ENCODE measurements at places on chromosomes 11 and 22.
A peak's percentile ranks its signal among the peaks of the same experiment; 100 is the strongest.

- no peak for DNase-seq
These were observed 420.7 kb downstream of the CTTN start for GRCh38 chr11:70819022-70819421.

GRCh38 chr22:30297276-30297990 lies 8.1 kb upstream of the CASTOR1 start:
- DNase-seq: no peak

DNA sequence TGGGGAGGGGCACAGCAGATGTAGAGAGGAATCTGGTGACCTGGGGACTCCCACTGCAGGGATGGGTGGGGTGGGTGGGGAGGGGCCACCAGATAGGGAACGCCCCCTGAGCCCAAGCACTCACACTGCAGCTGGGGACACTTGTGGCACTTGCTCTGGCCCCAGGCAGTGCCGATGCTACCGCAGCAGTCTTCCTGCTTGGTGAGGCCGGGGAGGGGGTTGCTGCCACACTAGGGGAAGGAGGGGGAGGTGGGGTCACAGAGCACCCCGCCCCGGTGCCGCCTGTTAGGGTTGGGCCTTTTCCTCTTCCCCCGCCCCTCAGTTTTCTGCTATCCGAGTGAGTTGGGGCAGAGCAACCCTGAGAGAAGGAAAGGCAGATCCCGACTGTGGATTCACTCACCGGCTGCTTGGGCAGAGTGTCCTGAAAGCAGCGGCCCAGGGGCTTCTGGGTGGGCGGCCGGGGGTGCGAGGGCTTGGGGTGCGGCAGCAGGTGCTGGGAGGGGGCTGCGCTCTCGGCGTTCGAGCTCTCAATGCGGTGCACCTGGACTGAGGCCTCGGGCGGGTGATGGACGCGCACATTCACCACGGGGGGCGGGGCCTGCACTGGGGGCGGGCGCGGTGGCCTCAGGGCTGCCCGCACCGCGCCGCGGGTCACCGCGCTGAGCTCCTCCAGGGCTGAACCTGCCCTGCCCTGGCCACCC lies 4.7 kb downstream of the LTBP3 start:
- no peak for DNase-seq

GRCh38 chr11:48103621-48104567 lies 112.7 kb upstream of the OR4B1 start:
- DNase-seq: no peak

DNA sequence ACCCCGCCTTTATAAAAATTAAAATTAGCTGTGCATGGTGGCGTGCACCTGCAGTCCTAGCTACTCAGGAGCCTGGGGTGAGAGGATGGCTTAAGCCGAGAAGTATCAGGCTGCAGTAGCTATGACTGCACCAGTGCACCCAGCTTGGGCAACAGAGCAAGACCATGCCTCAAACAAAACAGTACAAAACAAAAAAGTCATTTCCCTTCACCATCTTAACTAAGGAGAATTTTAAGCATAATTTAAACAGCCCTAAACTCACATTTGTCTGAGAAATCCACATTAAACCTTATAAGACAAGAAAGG lies 23.3 kb upstream of the TFIP11 start:
- no peak for DNase-seq

DNA sequence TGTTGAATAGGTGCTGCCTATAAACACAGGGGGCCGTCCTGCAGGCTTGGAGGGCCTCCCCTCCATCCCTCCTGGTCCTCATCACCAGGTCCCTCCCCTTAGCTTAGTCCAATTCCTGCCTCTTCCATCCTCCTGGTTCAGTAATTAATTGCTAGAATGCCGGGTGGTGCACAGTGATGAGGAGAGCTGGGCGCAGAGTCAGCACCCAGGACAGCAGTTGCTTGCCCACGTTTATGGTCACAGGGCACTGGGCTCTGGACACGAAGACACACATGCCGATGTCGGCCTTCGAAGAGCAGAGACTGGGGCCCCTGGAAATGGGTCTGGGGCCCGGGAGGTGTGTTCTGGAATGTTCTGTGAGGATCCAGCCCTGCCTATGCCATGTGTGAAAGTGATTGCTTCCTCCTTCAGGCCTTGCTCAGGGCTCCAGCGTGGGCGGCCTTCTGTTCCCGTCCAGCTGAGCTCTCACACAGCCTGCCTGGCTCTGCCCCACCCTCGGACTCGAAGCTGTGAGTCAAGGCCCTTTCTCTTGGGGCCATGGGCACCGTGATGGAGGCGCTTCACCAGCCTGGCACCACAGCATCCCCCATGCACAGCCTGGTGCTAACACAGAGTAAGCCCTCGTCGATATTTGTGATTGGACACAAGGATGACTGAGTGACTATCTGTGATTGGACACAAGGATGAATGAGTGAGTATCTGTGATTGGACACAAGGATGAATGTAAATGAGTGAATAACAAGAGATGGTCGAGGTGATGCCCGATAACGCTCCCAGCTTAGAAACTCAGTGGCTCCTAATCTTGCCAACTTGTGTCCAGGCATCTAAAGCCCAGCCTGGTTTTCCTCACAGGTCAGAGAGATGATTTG lies 884.7 kb downstream of the BRD1 start:
- no peak for DNase-seq

DNA sequence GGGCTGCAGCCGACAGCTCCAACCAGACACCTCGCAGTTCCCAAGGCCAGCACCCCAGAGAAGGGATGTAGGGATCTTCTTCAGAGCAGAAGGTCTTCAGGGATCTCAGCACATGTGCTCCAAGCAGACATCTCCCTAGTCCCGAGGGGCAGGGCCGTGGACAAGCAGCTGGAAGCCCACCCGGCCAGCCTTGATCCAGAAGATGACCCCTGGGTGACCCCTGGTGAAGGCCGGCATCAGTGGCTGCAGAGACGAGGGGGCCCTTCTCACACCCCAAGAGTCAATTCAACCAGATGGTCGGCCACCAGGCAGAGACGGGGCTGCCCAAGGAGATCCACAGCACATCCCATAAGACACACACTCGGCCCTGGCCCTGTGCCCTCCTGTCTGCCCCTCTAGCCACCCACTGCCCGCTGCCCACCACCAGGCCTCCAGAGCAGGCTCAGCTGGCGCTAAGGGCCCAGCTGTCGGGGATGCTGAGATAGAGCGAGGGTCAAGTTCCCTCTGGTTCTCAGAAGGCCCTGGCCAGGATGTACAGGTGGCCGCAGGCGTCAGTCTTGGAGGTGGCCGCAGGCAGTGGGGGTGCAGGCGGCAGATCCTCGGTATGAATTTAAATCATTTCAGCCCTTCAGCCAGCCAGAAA lies 168.3 kb downstream of the BRD1 start:
- DNase-seq: no peak

DNA sequence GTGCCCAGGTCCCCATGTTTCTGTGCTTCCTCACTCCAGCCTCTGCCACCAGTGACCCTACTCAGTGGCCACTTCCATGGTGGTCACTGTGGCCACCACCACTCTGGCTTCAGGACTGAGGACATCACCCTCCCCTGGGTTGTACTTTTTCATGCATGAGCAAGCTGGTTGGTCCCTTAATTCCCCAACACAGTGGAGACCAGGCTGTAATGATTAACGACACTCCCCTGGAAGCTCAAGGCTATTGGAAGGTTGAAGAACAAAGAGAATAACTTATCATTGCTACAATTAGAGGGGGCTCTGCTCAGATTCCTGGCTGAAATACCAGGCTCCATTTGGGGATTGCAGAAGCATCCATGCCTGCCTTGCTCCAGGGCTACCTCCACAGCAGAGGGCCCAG lies 10.5 kb downstream of the PLAAT4 start:
- DNase-seq: no peak

DNA sequence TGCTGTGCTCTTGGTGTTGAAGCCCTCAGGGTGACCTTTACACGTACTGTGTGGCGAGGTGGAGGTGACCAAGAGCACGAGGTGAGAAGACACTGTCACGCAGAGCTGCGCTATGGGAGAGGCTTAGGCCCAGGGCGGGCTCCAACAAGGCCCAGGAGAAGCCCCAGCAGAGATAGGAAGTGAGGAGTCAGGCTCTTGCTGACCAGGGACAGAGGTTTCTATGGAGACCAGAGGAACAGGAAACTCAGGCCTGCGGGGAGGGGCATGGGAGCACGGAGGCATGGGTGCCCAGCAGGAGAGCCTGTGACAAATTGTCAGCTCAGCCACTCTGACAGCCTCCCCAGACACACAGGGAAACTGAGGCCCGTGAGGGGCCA lies 15.8 kb downstream of the DGKZ start:
- no peak for DNase-seq

DNA sequence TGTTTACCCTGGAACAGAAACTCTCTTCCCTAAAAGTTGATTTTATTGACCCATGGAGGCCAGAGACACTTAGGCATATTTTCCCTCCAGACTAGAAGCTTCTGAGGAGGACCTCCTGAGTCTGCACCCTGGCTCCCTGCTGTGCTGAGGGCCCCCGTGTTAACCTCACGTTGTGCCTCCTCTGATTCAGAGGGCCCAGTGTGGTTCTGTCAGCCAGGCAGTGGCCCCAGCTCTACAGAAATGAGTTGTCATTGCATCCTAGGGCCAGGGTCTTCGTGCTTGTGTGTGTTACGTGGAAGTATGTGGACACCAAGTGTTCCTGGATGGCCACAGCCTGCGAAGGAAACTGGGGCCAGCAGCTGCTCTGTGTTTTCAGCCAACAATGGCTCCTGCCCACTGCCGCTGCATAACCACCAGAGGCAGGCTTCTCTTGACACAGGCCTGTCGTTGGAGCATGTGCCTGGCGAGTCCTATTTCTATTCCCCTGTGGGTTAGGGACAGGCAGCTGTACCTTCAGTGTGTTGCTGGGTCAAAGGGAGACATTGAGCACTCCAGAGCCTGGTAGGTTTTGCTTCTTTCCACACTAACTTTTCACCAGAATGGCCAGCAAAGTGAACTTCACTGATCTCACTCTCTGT lies 44.5 kb downstream of the MED15 start:
- DNase-seq: peak; percentile 8

DNA sequence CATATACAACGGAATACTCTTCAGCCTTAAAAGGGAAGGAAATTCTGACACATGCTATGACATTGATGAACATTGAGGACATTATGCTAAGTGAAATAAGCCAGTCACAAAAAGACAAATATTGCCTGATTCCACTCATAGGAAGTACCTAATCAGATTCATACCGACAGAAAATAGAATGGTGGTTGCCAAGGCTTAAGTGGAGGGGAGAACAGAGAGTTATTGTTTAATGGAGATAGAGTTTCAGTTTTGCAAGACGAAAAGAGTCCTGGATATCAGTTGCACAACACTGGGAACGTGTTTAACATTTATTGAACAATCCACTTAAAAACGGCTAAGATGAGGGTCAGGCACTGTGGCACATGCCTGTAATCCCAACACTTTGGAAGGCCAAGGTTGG lies 45.6 kb upstream of the HIPK3 start:
- DNase-seq: no peak

DNA sequence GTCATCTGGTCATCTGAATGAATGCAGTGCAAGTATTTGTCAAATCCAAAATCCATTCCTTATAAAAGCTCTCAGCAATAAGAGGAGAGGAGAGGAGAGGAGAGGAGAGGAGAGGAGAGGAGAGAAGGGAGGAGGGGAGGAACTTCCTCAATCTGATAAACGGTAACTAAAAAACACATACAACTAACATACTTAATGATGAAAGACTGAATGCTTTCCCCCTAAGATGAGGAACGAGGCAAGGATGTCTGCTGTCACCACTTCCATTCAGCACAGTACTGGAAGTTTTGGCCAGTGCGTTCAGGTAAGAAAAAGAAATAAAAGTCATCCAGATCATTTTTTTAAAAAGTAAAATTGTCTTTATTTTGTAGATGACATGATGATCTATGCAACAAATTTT lies 80.4 kb downstream of the CD82 start:
- DNase-seq: no peak

Measured in NCI-H1694 treated with DMSO at 0.1 percent for 48 hours (cell line).